ENCODE measurements at places on chromosomes 5 and 9.

- DNase-seq, result no peak
Measured at GRCh38 chr9:87771316-87772006, 45.5 kb downstream of the CTSL start.

- DNase-seq, result no peak
Measured at GRCh38 chr9:23379842-23380241, 446.2 kb downstream of the ELAVL2 start.

DNA sequence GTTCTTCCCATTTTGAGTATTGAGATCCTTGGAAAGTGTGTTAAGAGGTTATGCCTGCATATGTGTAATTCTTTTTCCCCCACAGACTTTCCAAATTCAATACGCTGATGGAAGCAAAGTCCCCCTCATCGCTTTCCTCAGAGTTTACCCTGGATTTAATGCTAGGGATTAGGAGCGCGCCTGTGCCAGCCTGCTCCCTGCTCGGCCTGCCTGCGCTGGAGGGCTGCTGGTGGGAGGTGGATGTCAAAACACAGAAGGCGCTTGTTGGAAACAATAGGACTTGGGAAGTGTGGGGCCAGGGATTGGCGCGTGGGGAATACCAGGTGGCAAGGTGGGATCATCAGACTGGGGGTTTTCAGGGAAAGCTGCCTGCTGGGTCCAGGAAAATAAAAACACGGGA lies 39.8 kb upstream of the PTCH1 start:
- no peak for DNase-seq

GRCh38 chr9:129630967-129631673 lies 5.2 kb downstream of the NTMT1 start:
- DNase-seq, result no peak

DNA sequence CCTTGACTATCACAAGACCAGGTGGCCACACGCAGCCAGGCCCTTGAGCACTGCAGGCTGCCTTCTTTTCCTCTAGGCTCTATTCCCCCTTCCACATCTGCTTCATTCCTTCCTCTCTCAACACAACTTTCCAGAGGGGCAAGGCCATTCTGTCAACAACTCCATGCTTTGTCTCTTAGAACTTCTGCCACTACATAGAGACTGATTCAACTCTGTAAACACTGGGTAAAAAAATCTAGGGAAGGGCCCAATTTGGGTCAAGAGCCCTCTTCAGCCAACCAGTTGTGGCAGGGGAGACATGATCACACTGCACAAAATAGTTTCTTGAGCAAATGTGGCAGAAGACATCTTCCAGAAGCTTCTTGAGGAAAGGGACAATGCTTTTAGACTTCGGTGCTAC lies 55.6 kb downstream of the ATPSCKMT start:
- no peak for DNase-seq

- DNase-seq, result no peak
Measured at GRCh38 chr9:107258919-107259318, 24.2 kb upstream of the RAD23B start.

- no peak for DNase-seq
Measured at GRCh38 chr9:78295177-78295575, 1.7 kb upstream of the PSAT1 start.

DNA sequence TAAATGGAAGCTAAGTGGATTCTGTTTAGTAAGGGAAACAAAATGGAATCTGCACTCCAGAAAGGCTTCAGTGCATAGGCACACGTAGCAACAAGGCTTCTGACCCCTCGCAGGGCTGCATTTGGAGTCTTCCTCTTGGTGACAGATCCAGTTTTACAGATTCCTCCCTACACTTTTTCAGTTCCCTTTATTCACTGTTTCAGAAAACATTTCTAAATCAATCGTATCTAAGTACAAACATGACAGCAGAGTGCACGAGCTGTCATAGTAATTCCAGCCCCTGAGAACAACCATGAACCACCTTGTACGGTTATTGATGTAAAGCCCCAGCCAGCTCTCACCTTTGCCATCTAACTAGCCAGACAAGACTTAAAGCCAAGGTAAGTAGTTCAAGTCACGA lies 491.6 kb downstream of the SEMA5A start:
- no peak for DNase-seq

DNA sequence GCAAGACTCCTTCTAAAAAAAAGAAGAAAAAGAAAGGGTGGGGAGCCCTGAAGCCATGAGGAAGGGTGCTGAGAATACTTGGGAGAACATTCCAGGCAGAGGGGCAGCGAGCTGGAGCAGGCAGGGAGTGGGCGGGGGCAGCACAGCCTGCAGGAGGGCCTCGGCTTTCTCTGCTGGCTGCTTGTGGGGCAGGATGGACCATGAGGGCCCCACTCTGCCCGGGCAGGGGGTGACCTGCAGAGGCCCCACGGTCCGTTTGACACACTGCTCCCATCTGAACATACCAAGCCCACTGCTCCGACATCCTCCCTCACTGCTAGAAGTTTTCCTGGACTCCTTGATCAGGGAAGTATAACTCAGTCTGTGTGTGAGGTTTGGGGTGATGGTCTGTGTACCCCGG lies 11.7 kb upstream of the NUP214 start:
- DNase-seq, result no peak

DNA sequence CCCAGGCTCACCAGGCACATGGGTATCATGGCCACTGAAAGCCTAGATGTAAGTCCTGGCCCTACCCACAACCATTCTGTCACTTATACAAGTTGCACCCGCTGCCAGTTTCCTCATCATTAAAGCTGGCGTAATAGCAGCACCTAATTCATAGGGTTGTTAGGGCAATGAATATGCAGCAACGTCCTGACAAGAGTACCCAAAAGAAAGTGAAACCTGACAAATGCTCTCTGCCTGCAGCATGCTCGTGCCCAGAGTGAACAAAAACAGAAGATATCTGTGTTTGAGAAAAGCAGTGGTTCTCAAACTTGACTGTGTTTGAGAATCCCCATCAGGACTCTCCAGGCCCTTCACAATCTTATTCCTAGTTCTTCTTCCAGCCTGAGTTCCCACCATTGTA lies 632.4 kb downstream of the SEMA5A start:
- DNase-seq, result no peak

- DNase-seq, result no peak
Measured at GRCh38 chr5:155833287-155833686, 493.7 kb upstream of the SGCD start.

DNA sequence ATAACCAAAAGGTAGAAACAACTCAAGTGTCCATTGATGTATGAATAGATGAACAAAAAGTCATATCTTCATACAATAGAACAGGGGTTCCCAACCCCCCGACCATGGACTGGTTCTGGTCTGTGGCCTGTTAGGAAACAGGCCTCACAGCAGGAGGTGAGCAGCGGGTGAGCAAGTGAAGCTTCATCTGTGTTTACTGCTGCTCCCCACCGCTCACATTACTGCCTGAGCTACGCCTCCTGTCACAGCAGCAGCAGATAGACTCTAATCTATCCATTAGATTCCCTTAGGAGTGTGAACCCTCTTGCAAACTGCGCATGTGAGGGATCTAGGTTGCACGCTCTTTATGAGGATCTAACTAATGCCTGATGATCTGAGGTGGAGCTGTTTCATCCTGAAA lies 478.0 kb downstream of the BRINP1 start:
- DNase-seq, result no peak

DNA sequence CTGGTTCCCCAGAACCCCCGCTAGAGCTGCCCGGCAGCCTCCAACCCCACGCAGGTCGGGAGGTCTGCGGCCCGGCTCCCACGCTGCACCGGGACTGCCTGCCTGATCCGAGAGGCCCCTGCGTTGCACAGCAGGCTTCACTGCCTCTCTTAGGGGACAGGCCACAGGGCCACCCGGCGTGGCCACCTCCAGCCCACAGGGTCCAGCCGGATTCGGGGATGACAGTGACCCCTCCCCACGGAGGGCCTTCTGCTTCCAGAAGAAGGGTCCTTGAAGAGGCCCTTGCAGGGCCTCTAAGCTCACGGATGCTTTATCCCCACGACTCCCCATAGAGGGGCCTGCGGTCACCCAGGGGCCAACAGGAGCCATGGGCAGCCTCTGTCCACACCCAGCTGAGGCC lies 66.1 kb upstream of the PPP1R26 start:
- no peak for DNase-seq

DNA sequence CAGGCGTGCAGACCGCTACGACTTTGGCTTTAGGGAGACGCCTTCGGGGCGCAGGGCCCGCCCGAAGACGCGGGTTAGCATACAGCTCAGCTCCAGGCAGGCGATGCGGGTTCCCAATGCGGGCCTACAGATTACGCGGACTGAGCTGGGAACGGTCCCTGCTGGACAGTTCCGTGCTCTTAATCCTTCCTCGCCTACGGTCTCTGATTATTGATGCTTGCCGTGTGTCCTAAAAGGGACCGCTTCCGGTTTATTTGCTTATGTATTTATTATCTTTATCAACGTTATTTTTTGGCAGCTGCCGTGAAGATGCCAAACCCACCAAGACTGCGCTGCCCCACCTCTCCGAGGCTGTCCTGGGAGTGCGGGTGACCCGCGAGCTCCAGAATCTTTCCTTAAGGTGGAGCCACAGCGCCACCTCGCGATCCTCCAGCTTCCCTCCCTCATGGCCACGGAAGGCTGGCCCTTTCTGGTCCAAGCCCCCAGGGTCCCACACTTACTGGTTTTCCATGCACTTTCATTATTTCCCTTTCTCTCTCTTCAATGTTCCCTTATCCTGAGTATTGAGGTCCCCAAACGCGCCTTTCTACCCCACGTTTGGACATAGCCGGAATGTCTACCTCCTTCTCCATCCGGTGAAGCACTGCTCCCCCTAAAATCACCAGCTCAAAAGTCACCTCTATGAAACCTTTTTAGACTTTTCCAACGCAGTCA lies 7.0 kb upstream of the EBF1 start:
- peak; percentile 80 for DNase-seq

DNA sequence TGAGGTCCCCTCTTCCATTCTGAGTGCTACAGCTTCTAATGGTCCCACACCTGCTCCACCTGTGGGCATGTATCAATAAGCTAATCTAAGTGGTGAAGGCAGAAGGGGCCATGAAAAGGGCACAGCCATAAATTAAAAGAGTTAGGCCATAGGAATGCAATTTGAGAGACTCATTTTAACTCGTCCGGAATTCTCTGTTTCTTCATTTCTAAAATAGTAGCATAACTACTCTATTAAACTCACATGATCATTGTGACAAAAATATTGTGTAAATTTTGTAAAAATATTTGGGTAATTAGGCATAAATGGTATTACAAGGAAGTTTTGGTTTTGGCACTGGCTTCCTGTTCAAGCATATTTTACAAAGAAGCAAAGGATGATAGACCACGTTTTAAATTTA lies 103.1 kb upstream of the TXNDC8 start:
- DNase-seq, result no peak

GRCh38 chr5:16459451-16459850 lies 6.1 kb downstream of the ZNF622 start:
- DNase-seq, result no peak

DNA sequence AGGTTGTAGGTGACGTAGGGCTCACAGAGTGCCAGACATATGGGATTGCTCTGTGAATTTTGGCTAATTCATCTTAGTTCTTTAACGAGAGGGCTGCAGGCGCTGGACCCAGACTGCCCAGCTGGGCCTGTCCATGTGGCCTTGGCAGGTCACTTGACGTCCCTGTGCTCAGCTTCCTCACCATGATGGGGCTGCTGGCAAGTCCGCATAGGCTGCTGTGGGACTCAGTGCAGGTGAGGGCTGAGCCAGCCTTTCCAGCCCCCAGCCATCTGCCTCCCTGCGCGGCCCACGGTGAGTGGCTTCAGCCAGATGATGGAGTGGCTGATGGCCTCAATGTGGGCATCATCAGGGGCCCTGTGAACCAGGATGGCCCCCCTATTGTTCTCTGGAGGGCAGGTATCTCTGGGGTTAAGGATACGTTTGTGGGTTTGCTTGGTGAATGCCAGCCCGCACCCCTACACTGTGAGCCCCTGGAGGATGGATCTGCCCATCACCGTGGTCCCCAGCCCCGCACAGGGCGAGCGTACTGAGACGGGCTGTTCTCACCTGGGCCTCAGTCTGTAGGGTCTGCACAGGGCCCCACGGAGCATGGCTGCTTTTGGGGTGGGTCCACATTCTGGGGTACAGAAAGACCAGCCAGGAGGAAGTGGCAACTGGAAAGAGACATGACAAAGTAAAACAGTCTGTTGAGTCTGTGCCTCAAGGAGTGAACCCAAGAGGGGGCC lies 3.7 kb downstream of the CARD19 start:
- DNase-seq, result no peak

DNA sequence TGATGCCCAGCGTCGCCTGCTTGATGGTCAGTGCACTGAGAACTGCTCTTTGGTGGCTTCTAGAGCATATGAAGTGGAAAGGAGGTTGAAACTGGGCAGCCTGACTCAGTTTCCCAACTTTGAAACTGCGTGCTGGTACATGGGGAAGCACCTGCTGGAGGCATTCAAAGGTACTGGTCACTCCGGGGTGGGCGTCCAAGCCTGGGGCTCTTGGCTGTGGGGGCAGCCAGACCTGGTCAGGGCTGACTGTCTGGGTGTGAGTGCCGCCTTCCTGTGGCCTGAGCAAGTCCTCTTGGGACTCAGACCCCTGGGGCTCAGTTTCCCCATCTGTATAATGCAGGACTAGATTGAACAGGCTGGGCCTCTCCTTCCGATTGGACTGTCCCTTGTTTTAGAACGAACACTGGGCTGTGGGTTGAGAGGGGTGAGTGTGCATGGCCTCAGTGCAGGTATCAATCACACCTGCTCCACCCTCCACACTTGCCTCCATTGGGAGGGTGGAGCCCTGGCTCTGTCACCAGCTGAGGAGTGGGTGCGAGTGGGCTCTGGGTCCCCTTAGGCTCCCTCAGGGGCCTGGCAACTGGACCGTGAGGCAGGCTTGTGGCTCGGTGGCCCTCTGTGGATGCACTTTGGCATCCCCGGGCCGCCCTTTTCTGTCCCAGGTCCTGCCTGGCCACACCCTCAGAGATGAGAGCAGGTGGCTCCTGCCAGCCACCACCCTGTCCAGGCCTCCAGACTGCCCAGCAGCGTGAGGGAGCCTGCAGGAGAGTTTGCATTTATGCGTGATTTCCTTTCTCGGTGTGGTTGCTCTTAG lies 80.2 kb downstream of the PHF2 start:
- no peak for DNase-seq

- no peak for DNase-seq
Measured at GRCh38 chr9:82363198-82363597, 374.6 kb downstream of the SPATA31D1 start.

GRCh38 chr5:113507601-113508000 lies 5.9 kb upstream of the YTHDC2 start:
- DNase-seq, result no peak

DNA sequence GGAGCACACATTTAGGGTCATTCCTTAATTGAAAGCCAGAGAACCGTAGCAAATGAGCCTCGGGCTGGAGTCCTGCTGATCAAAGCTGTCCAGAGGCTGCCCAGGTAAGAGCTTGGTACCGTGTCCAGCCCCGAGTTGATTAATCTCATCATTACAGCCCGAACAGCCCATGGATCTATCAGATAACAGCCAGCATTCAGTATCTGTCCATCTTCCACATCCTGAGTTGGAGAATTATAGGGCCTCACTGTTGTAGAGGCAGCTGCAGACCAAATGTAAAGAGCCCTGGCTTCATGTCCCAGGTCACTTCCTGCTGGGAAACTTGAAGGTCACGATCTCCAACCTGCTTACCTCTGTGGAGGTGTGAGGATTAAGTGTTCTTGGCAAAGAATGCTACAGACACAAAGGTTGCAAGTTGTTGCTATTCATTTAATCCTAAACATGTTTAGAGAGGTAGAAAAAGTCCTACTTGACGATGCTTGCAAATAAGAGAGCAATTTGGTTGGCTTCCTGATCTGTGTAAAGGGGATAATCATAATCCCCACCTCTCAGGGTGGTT lies 16.1 kb downstream of the GGTA1 start:
- DNase-seq, result no peak
